ENCODE measurements at places on chromosomes 16 and 17. TPM values are rescaled to one million over a fixed set of nuclear protein-coding genes. Genes with fewer than 3 reads are reported as not detected.

The SLC4A1 gene
- total RNA-seq: not detected

The TEX14 gene
- total RNA-seq: not detected

The MYO1C gene
- 62.9 TPM for total RNA-seq

The SEZ6L2 gene
- total RNA-seq: 4.9 TPM

The METTL16 gene
- 23.3 TPM for total RNA-seq

The RCVRN gene
- total RNA-seq: 0.36 TPM

The HSPB9 gene
- total RNA-seq: not detected

The KRTAP3-2 gene
- not detected for total RNA-seq

The NT5M gene
- 2.4 TPM for total RNA-seq

The KRT15 gene
- total RNA-seq: 3.4 TPM

The RPH3AL gene
- total RNA-seq: 1.2 TPM

The FLII gene
- 143 TPM for total RNA-seq

The DPEP3 gene
- not detected for total RNA-seq

The MT4 gene
- total RNA-seq: not detected

The RHBDF1 gene
- 19.9 TPM for total RNA-seq

The RND2 gene
- not detected for total RNA-seq

The ITGB4 gene
- total RNA-seq: 0.36 TPM

The TM4SF5 gene
- total RNA-seq: not detected

The ABCA3 gene
- 0.20 TPM for total RNA-seq

The DYNLRB2 gene
- total RNA-seq: not detected

The ZNF207 gene
- total RNA-seq: 151 TPM

The MYH8 gene
- total RNA-seq: not detected

The ACBD4 gene
- total RNA-seq: 1.1 TPM

The SLC6A2 gene
- total RNA-seq: not detected

The RAB11FIP4 gene
- total RNA-seq: under 0.01 TPM

The RAC3 gene
- 10.7 TPM for total RNA-seq

The RUNDC3A gene
- total RNA-seq: not detected

The SERPINF2 gene
- total RNA-seq: 0.24 TPM

The ZNF764 gene
- total RNA-seq: 3.6 TPM

The TRIM72 gene
- not detected for total RNA-seq

The AURKB gene
- total RNA-seq: 97.8 TPM

The ATPAF2 gene
- total RNA-seq: 14.0 TPM

The GINS3 gene
- total RNA-seq: 18.4 TPM

The CBX2 gene
- total RNA-seq: 5.0 TPM

The ASB16 gene
- not detected for total RNA-seq

The KRTAP4-3 gene
- not detected for total RNA-seq

The PSMC3IP gene
- 18.7 TPM for total RNA-seq

The TMEM132E gene
- total RNA-seq: not detected

The WNK4 gene
- 0.24 TPM for total RNA-seq

The YPEL3 gene
- total RNA-seq: 14.9 TPM

All from RPMI7951 (cell line).